ENCODE measurements at places on chromosomes 2 and 18.

DNA sequence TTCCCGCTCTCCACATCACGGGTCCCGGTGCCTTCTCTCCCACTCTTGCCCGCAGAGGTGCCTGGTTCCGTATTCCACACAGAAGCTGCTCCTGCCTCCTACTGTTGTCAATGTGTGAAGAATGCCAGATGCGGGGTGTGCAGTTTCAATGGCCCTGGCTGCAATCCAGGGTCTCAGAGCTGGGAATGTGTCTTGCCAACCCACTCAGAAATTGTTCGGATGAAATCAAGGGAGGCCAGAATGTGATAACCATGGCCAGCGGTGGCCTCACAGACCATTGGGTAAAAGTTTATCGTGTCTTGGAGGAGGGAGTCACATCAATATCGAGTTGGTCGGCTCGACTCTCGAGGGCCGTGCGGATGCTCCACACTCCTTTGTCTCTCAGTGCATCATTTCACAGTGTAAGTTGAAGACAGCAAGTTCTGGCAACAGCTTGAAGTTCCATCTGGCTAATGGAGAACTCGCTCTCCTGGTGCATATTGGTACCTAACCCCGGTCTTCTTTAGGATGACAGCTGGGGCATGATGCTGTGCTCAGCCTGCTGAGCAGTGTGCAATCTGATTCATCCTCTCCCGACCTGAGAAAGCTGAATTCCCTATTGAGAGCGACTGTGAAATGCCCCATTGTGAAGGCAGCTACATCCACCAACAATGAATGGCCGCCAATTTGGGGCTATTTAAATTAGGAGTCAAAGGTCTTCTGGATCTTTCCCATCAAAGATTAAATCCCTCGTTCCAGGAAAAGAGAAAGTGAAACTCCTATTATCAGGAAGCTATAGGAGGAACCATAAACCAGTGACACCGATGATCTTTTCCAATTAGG is 389.0 kb downstream of the SOX11 start:
- DNase-seq: no peak

GRCh38 chr2:17429130-17429529 is 89.1 kb downstream of the RAD51AP2 start:
- DNase-seq: no peak

- DNase-seq: no peak
These were observed 19.7 kb downstream of the IAH1 start for GRCh38 chr2:9494081-9494480.

GRCh38 chr18:23933407-23933806 is 81.1 kb upstream of the TTC39C start:
- no peak for DNase-seq

- no peak for DNase-seq
These were observed 29.1 kb downstream of the STK25 start for GRCh38 chr2:241479026-241479898.

- no peak for DNase-seq
These were observed 73.7 kb downstream of the ZRANB3 start for GRCh38 chr2:135457279-135457678.

DNA sequence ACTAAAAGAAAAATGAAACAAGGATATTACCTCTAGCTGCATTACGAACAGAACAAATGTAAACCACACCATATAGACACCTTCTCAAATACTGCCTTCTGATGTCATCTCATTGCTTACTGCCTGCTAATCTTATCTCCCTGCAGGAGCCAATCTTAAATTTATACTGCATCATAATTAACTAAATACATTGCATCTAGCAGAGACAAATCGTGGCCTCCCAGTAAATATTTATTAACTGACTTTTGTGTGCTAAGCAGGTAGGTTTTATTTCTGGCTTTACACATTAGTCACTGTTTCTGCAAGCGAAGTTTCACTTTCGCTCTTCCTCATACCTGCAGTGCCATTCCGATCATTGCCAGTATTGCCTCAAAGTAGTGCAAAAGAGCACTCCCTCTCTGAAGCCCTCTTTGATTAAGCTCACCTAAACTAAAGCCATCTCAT is 67.5 kb downstream of the SPATS2L start:
- no peak for DNase-seq

DNA sequence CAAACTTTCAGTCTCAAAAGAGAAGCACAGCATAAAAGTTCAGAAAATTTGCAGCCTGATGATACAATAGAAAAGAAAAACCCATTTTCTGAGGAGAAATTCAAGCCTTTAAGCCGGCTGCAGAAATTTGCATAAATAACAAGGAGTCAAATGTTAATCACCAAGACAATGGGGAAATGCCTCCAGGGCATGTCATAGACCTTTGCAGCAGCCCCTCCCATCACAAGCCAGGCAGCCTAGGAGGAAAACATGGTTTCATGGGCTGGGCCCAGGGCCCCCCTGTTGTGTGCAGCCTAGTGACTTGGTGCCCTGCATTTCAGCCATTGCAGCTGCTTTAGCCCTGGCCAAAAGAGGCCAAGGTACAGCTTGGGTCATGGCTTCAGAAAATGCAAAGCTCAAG is 54.1 kb upstream of the CAVIN2 start:
- DNase-seq: no peak

GRCh38 chr2:129934044-129934822 is 45.2 kb upstream of the RAB6C start:
- DNase-seq: no peak

GRCh38 chr2:71668326-71669057 is 215.1 kb downstream of the DYSF start:
- no peak for DNase-seq

DNA sequence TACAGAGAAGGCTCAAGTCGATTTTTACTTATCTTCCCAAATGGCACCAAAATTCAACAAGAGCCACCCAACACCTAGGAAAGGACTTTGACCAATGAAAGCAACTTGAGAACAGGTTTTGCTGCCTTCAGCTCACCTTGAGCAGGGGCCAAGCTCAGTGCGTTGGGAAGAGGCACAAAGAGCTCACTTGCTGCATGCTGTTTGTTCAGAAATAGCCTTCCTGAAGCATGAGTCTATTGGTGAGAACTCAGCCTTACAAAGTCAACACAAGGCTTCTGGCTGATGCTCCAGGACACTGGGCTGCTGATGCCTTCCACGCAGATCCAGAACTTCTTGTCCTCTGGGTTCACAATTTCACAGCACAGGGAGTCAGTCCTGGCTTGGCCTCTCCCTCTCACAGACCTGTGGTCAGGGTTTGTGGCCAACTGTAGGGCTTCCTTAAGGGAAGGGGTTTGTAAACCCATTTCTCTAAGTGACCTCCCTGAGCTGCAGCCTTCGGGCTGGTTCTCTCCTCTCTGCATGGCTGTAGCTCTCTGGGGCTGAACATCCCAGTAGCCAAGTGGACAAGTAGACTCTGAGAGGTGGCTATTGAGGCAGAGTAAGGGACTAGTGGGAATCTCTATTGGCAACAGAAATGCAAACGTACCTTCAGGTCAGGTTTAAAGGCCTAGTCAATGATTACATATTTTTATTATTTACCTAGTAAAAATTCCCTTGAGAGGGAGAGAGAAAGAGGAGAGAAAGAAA is 124.7 kb upstream of the GATA6 start:
- DNase-seq: no peak

GRCh38 chr2:214651451-214651850 is 158.0 kb downstream of the BARD1 start:
- DNase-seq: no peak

DNA sequence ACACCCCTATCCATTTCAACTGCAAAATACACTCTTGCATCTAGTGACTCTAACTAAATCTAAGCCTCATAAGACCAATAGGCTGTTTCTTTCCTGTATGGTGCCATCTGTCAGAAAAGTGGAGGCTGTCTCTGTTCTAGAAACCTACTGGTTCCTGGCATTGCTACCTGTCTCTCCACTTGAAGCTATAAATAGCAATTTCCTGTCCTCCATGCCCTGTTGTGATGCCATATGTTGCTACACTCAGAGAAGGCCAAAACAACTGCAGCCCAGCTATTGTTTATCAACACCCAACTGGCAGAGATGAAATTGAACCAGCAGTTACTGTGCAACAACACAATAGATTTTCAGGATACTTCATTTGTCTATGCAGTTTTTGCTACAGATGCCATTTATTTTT is 1355.1 kb upstream of the SLC39A10 start:
- no peak for DNase-seq

DNA sequence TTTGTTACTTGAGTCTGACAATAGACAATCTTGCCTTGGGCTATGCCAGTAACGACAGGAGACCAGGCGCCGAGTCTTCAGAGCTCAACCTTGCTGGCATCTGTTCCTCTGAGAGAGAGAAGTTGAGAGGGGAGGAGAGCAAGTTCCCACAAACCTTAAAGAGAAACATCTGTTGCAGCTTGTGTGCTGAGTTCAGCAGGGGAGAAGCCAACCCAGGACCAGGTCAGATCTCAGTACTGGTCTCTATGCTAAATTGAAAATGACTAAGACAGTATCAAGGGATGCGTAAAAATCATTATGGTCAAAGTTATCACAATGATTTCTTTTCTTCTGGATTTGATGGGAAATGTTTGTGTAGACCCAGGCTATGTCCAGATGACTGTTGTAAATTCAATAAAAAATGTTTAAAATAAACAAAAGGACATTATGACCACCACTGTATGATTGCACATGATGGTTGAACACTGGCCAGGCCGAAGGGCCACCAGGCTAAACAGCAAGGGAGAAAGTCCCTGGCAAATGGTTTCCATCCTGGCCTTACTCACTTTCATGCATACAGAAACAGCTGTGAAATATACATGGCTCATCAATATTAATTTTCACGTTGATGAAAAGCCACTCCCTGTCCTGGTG is 100.3 kb upstream of the PMAIP1 start:
- DNase-seq: no peak

DNA sequence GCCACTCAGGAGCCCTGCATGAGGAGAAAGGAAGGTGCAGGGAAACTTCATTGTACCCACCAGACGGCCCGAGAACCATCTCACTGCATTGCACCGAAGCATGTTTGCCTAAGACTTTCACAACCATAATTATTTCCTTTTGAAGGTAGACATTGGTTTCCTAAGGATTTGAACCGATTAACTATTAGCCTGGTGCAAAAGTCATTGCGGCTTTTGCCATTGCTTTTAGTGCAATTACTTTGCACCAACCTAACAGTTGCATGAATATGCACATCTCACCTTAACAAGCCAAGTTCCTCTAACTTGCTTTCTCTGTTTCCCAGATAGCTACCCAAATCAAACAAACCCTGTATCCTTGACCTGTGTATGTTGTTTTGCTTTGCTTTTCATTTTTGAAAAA is 516.3 kb upstream of the ID2 start:
- no peak for DNase-seq

GRCh38 chr2:128607440-128607839 is 288.8 kb upstream of the HS6ST1 start:
- DNase-seq: no peak

- no peak for DNase-seq
These were observed 20.6 kb downstream of the DUSP11 start for GRCh38 chr2:73759285-73759764.

GRCh38 chr18:23114911-23115310 is 20.4 kb upstream of the CABLES1 start:
- no peak for DNase-seq

- DNase-seq: no peak
These were observed 8.4 kb upstream of the NTSR2 start for GRCh38 chr2:11678306-11678960.

DNA sequence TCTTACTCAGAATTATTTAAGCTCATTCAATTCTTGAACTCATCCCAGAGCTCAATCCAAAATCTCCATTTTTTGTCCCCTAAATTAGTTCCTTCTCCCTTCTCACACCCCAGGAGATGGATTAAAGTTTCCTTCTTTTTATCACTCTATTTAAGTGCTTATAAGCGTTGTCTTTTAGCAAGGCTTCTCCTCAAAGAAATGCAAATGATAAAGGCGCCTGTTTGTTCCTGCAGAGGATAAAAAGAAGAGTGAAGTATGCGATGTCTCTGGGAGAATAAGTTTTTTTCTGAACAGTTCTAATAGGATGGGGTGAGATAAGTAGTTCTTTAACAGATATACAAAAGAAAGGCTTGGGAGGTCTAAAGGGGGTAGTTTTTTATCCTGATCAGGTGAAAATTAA is 303.3 kb downstream of the CNTNAP5 start:
- DNase-seq: no peak

DNA sequence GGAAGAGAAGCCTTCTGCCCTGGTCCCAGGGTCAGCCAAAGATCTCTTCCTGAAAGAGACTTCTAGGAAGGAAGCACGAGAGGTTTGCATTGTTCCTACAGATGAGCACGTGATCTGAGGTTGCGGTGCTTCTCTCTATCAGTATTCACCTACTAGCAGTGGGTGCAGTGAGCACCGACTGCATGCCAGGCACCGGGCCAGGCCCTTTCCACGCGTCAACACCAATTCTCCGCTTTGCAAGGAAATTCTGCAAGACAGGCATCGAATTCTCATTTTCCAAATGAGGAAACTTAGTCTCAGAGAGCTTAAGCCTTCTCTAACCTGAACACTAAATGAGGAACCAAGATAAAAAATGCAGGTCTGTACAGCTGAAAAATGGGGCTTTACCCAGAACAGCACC is 151.5 kb upstream of the MYCN start:
- no peak for DNase-seq
